ENCODE measurements at places on chromosomes 1 and 21. TPM values are rescaled to one million over a fixed set of nuclear protein-coding genes. Genes with fewer than 3 reads are reported as not detected.

Gene GUK1
- total RNA-seq: 183 TPM

Gene KIAA0040
- 29.2 TPM for total RNA-seq

Gene C1QC
- 0.64 TPM for total RNA-seq

Gene TMCO1
- total RNA-seq: 70.0 TPM

Gene MMP23B
- total RNA-seq: 0.74 TPM

Gene CYP4A11
- 0.13 TPM for total RNA-seq

Gene BTG3
- total RNA-seq: 28.6 TPM

Gene NR0B2
- not detected for total RNA-seq

GRCh38 chr1:174998569-174999215 is 1.1 kb upstream of the CACYBP start:
- peak; percentile 54 for DNase-seq

GRCh38 chr1:37479255-37480124 is 5.1 kb downstream of the ZC3H12A start:
- DNase-seq: peak; percentile 65

DNA sequence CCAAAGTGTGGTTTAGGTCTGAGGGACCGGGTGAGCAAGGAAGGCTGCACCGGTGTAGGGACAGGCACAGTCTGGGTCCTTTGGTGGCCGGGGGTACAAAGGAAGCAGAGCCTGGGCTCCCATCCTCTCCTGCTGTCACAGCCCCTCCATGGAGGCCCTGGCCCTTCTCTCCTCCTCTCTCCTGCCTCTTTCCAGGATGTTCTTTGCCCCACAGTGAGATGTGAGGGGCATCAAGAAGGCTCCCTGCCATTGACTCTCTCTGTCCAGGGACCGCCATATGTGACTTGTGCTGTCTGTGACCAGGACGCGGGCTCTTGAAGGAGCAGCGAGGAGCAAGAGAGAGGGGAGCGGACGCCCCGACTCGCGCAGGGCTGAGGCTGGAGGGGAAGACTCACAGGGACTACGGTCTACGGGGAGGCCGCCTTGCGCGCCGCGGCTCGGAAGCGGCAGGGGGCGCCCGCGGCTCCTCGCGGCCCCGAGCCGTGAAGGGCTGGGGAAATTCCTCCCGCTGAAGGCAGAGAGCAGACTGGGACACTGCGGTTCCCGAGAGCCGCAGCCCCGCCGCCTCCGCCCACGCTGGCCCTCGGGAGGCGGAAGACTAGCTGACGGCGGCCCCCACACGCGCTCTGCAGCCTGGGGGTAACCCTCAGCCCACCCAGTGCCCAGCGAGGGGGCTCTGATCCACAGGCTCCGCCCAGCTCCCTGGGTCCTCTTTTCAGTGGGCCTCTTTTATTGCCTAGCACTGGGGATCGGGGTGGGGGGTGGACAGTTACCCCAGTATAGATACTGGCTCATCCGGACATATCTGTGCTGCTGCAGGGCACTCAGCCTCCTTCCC is 40.8 kb downstream of the MAB21L3 start:
- DNase-seq: peak; percentile 23

- DNase-seq: no peak
These were observed 3.0 kb downstream of the PEAR1 start for GRCh38 chr1:156896490-156897033.

DNA sequence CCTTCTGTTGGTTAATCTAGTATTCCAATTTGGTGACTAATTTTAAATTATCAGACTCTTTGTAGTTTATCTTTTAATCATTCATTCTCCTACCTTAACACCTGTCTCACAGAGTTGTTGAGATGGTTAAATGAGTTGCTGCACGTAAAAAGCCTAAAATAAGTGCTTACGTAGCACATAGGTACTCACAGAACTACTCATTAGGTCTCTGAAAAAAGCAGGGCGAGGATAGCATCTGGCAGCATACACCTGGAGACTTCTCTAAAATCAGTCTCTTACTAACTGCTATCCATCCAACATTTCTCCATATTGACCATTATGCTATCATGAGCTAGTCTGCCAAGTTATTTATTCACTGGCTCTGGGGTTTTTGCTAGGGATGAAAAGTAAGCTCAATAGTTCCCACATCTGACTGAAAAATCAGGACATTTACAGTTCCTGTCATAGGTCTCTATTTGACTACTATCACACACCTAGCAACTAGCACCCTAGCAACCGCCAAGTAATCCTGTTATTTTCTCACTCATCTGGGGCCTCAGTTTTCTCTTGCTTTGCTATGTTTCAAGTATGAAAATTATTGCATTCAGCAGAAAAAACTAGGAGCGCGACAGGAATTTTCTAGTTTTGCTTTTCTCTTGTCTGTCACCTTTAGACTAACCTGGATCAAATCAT is 11.2 kb downstream of the CSDE1 start:
- no peak for DNase-seq

DNA sequence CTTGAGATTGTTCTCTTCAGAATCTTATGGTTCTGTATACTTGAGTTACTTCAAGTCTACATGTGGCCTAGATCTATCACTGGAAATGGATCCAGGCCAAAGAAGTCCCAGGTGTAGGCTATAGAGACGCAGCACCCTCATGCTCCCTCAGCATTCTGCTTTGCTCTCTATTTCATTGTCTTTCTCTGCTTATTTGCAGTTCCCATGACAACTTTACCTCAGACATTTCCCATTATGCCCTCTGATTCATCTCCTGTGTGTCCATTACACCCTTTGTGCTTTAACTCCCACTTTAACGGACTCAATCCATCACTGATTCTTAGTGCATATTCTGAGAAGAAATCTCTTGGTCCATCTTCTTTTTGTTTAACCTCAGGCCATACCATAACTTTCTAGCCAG is 236.9 kb upstream of the NRIP1 start:
- no peak for DNase-seq

GRCh38 chr1:59309795-59310548 is 13.1 kb downstream of the FGGY start:
- DNase-seq: no peak

GRCh38 chr1:151945725-151946722 is 36.7 kb upstream of the THEM4 start:
- no peak for DNase-seq

- no peak for DNase-seq
These were observed 98.5 kb downstream of the MRPL37 start for GRCh38 chr1:54298284-54299033.

GRCh38 chr1:179929955-179930798 is 24.4 kb upstream of the CEP350 start:
- DNase-seq: no peak

- DNase-seq: no peak
These were observed 20.2 kb downstream of the RIIAD1 start for GRCh38 chr1:151741516-151741915.

DNA sequence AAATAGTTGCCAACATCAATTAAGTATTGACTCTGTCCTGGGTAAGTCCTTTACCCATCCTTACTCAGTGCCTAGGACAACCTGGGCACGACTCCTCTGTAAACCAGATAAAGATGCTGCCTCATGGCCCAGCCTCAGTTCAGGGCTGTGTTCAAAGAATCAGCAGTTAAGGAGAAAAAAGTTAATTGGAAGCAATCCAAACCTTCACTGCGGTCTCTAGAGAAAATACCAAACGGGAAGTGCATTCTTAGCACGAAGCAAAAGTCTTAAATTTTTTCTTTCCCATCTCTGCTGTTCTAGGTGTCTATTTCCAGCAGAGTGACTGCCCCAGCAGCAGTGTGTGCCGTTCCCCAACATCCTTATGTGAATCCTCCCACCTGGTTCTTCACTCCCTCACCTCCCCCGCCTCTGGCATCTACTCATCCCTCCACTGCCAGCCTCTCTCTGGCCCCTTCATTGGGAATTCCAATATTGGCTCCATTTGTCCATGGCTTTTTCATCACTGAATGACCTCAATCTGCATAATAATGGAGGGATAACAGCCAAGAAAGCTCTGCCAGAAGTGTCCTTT is 23.2 kb downstream of the KANK4 start:
- DNase-seq: peak; percentile 8

DNA sequence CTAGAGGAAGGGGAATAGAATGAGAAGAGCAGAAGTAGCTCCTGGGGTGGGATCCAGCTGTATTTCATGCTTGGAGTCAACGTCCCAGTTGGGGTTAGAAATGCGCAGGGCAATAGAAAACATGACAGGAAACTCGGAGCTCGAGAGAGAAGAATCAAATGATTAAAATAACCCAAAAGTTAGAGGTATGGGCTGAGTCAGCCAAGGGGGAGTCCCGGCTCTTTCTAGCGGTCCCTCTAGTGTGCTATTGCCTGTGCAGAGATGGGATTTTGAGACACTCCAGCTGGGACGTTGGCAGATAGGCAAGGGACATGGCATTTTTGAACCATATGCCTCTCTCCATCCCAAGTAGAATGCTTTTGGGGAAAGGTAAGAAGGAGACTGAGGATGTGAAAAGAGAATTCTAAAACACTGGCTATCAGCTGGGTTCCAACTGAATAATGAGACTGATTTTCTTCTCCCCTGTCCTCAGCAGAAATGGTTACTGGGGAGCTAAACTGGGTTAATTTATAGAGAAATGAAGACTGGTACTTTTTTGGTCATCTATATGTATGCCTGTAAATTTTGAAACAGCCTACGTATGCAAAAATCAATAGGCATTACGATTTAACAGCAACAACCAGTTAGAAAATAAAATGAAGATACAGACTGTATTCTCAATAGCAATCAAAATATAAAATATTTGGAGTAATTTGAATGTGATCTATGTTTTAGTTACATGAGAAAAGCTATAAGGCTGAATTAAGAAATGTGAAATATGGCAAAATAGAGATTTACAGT is 7.0 kb upstream of the VPS26C start:
- peak; percentile 13 for DNase-seq

GRCh38 chr1:111955755-111956154 is 33.7 kb downstream of the KCND3 start:
- DNase-seq: no peak

- no peak for DNase-seq
These were observed 229.2 kb upstream of the CAMK1G start for GRCh38 chr1:209354111-209354839.

GRCh38 chr1:234619071-234619480 is 9.1 kb upstream of the IRF2BP2 start:
- DNase-seq: no peak

- no peak for DNase-seq
These were observed 53.6 kb upstream of the DIRAS3 start for GRCh38 chr1:68103884-68104554.

GRCh38 chr1:181640956-181641355 is 157.6 kb downstream of the CACNA1E start:
- no peak for DNase-seq

GRCh38 chr1:168697356-168698126 is 31.5 kb downstream of the DPT start:
- no peak for DNase-seq

DNA sequence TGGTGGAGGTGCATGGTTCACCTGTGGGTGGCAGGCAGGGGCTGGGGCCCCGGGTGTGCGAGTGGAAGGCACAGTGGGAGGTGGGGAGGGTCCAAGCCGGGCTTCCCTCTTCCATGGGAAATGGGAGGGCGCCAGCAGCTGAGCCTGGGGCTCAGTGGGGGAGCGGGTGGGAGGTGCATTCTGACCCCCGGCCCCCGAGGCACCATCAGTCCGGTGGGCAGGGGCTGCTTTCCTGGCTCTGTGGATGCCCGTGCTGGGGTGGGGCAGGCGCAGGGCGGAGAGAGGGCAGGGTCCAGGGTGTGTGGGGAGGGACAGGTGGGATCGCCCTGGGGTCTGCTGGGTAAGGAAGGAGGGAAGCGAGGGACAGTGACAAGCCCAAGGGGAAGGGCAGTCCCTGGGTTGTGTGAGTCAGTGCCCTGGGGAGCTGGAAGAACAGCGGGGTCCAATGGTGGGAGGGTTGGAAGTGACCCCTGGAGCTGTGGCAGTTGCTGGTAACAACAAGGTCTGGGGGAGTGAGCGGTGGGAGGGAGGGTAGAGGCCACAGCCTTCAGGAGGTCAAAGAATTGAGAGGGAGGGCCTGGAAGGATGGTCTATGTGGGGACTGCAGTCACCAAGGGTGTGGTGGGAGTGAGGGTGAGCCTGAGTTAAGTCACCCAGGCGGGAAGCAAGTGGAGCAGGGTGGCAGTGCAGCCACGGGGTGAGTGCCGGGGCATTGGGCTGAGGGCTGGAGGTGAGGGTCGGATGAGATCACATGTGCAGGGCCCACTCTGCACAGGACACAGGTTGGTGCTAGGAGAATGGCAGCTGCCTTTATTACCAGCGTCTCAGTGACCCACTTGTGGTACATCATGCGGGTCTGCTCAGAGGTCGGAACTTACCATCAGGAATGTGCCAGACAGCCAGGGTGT is 29.6 kb downstream of the LHX4 start:
- DNase-seq: no peak

DNA sequence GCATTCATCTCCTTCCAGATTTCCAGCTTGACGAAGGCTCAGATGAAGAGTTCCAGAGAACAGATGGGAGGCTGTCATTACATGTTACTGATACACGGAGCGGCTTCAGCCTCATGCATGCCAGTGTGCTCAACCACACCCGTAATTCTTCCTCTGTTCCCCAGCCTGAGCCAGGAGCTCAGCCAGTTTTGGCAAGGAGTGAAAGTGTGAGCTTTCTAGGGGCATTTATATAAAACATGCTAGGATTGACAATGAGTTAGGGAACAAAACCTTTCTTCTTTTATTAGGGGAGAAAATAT is 290.4 kb upstream of the PLXNA2 start:
- no peak for DNase-seq

DNA sequence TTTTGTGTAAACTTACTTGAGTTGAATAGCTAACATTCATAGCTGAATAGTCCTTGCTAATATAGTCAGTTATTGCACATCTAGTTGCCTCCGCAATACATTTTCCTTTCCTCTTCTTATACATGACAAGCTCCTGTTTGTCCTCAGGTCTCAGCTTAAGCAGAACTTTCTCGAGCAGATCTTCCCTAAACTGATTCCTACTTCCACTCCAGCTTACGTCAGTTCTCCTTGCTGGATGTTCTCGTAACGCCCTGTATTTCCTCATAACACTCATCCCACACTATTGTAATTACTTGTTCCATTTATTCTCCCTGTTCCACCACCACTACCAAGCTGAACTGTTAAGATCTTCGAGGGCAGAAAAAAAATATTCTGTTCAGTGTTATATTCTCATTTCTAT is 15.1 kb upstream of the OMA1 start:
- DNase-seq: no peak

GRCh38 chr1:204348722-204349121 is 11.0 kb downstream of the PLEKHA6 start:
- DNase-seq: no peak

- no peak for DNase-seq
These were observed 48.2 kb downstream of the HLCS start for GRCh38 chr21:36918291-36918690.
